ENCODE measurements at places on chromosomes 6 and 20. TPM values are rescaled to one million over a fixed set of nuclear protein-coding genes. Genes with fewer than 3 reads are reported as not detected.

Gene LY6G6D
- not detected for total RNA-seq

Gene SIRPG
- not detected for total RNA-seq

Gene TAAR2
- total RNA-seq: not detected

Gene EYS
- not detected for total RNA-seq

Gene NELFE
- total RNA-seq: 76.4 TPM

Gene GNAS-AS1
- not detected for total RNA-seq

Gene NINL
- 4.4 TPM for total RNA-seq

Gene BAG2
- 1.6 TPM for total RNA-seq

Gene MATN4
- total RNA-seq: 0.06 TPM

Gene AGER
- total RNA-seq: 0.44 TPM

Gene MLN
- not detected for total RNA-seq

Gene BEND3
- total RNA-seq: 3.0 TPM

Gene ADGRF5
- total RNA-seq: 276 TPM

Gene C6orf163
- total RNA-seq: 1.3 TPM
